ENCODE measurements at places on chromosomes 3 and 15.

DNA sequence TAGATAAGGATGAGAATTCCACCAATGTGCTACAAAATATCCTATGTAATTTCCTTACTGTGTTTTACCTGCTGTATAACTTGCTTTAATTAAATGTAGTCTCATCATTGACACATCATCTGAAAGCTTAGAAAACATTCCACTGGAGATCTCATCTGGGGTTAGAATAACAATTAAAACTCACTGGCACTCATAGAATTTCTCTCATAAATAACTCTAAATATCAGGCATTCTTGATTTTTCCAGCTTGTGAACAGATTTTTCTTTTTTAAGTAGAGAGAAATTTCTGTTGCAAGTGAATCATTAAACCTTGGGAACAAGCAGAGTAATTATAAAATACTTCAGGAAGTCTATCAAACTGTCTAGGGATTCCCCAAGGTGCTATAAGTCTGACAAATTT, 843.8 kb downstream of the NAALADL2 start:
- DNase-seq = no peak

DNA sequence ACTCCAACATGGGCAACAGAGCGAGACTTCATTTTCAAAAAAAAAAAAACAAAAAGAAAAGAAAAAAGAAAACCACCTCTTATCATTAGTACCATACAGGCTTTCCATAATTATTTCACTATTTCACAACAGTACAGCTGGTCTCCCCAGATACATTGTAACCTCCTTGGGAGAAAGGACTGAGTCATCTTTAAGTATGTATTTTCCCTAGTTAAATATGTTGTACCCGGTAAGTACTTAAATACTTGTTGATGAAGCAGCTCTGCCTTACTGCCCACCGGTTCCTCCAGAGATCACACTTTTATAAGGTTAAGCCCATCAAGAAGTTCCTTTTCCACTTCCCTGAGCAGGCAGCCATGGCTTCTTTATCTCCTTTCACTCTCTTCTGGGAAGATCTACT, 789.5 kb upstream of the CFAP20DC start:
- peak; percentile 3 for DNase-seq

DNA sequence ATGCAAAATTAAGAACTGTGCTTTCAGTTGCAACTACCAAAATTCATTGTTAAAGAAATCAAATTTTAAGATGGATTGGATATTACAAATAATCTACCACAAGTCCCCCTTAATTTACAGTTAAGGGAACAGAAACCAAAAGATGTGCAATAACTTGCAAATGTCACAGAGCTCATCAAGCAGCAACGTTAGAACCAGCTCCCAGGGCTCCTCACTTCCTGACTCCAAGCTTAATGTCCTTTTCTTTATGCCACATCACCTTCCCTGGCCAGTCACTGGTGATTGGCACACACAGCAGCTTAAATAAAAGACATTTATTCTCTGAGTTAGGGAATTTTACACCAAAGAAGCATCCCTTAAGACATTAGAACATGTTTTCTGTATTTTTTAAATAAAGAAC, 159.7 kb downstream of the RSL24D1 start:
- DNase-seq = no peak

DNA sequence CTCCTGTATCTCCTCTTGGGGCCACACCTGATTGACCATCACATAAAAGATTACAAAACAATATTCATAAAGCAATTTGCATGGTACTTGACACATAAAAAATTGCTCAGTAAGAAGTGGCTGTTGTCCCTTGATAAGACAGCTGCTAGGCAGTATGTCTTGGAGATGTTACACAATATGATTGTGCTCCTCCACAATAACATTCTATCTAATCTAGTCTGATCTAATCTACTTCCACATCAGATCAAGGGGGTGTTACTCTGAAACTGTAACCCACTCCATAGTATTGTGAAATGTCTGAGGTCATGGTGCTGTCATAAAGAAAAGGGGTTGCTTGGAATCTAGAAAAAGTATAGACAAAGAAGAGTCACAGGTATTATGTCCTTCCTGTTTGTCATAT, 23.4 kb upstream of the AQP9 start:
- peak; percentile 49 for DNase-seq

GRCh38 chr3:124685067-124685466, 45.2 kb upstream of the UMPS start:
- DNase-seq = no peak

DNA sequence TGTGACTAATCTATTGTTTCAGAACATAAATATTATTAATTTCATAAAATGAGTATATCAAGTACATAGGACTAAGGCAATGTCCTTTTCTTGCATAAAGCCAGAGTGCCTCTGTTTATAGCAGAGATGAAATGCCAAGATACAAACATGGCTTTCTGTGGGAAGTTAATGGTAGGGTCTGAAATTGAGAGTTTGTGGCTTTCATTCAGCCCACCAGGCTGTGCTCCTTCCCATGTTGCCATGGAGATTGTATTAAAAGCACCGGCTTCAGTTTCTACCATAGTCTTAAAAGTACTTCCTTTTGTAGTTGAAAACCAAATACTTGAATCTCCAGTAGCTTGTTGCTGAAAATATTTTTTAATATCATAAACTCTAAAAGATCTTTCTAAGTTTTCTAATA, 114.0 kb downstream of the LRRC28 start:
- no peak for DNase-seq

DNA sequence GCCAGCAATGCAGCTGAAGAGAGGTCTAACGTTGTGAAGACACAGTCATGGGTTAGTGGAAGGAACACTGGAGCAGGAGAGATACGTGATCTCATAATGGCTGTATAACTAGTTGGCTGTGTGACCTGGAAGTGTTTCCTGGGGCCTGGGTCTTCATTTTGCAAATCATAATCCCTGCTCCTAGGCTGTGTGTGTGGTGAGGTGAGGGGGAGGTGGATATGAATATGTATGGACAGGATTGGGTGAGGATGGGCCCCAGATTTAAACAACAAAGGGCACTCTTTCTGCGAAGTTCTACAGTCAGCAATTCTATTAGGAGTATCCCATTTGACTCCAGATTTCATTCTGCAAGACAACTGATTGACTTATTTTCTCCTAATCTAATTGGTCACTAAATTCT, 41.3 kb downstream of the ANKRD28 start:
- no peak for DNase-seq

- peak; percentile 61 for DNase-seq
Measured at GRCh38 chr3:108065096-108065495, 25.7 kb downstream of the CD47 start.

DNA sequence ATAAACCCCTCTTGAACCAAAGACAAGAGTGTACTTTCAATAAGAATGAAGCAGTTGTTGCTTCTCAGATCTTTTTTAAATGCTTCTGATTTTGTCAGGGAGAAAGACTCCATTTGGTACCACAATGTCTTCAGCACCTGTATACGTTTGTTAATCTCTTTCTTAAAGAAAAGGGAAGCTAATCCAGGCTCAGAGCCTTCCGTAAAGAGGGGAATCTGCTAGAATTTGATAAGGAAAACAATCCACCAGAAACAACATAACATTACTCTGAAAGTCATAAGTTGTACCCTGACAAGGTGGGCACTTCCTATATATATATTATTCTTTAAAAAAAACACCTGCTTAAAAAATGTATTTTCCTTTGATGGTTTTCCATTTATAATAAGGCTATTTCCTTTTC, 19.8 kb downstream of the SH3BP5 start:
- DNase-seq = no peak

DNA sequence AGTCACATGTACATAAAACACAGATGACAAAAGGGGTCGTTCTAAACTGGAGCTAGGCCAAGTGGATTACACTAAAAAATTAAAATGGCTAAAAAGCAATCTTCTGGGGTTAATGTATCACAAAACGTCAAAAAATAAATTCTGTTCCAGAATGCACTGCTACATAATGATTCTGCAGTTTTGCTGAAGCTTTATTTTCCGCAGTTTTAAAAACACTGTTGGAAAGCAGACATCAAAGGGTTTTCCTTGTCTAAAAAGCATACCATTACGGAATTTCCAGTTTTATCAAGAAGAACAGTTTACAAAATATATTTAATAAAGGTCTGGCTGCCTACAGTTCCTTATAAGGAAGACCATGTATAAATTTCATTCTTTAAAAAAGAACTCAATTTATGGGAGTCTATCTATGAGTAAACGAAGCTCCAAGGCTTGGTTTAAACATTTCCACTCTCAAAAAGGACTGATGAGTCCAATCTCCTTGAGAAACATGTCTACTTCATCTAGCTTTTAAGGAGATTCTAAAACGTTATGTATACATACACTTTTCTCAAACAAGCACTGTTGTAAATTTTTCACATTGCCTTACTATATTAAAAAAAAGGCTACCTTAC, 1.3 kb downstream of the DMXL2 start:
- peak; percentile 46 for DNase-seq

GRCh38 chr3:188944108-188944507, 227.7 kb upstream of the TPRG1 start:
- DNase-seq = no peak
